ENCODE measurements at places on chromosomes 5 and 9. TPM values are rescaled to one million over a fixed set of nuclear protein-coding genes. Genes with fewer than 3 reads are reported as not detected.

Gene LCP2
- total RNA-seq = 25.0 TPM

DNA sequence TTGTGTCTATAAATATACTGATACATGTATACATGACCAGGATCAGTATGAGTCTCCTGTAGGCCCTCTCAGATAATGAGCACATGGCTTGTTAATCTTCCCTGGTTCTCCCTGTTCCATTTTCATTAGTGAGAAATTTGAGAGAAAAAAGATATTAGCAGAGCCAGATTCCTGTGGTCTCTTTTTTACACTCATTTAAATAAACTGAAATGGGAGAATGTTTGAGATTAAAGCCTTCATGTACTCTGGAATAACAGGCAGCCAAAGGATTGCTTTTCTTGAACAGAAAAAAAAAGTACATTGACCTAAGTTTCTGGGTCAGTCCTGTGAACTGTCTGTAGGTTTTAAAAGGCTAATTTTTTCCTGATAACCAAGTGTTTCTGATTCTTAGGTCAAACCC, 44.2 kb downstream of the PWWP2A start:
- no peak for DNase-seq

DNA sequence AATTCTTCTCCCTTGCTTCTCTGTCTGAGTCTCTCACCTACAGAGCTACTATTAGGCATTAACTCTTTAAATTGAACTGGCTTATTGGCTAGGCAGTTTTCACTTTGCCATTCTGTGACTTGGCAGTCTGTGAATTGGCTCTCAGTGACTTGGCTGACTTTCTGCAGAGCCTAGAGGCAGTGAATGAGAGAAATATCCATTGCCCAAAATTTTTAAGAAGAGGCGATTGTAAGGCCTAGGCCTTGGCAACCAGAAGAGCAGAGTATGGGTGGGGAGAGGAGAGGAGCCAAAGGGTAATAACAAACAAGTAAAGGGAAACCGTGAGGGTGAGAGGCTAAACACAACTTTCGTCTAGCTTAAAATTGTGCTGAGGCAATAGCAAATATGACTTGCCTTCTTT, 176.7 kb downstream of the PRR16 start:
- no peak for DNase-seq

DNA sequence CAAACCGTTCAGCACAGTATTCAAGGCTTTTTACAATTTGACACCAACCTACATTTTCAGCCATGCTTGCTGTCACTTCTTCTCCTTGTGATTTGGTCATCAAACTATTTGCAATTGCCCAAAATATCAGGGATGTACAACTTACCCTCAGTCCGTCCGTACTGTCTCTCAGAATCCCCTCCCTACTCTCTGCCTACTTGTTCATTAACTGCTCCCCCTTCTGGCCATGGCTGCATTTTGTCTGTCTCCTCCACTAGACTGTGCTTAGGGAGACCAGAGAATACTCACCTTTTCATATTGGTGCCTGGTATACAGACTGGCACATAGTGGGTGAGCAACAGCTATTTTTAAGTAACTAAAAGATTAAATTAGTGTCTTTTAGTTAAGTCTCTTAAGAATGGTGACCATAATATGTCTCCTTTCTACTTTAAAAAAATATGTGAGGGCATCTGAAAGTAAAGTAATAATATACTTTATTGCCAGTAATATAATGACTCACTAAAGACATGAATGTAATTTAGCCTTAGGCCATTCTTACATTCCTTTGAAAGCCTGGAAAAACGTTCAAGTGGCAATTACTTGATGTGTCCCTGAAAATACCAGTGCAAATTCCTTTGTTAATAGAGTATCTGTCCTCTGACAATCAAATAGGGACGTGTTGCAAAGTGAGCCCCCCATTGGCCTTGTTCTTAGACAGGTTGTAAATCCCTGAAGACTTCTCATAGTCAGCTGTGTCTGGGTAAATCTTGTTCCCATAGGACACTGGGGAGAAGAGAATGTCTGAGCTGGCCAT, 27.8 kb downstream of the PRLR start:
- no peak for DNase-seq

GRCh38 chr5:19874811-19875210, 113.2 kb downstream of the CDH18 start:
- DNase-seq = no peak

DNA sequence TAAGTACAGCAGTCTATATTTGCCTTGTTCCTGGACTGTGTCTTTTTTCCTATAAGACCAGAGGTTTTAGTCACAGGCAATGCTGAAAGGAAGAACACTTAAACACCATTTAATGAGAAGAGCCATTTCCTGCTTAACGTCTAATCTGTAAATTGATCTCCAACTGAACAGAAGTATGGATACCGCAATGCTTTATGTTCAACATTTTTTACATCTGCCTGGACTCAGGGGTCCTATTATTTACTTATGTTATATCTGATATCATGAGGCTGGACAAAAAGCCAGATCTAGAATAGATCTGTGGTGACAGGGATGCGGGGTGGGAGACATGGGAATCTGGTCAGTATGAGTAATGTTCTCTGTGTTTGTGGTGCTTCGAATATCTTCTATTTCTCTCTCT, 334.6 kb upstream of the MPDZ start:
- DNase-seq = no peak

DNA sequence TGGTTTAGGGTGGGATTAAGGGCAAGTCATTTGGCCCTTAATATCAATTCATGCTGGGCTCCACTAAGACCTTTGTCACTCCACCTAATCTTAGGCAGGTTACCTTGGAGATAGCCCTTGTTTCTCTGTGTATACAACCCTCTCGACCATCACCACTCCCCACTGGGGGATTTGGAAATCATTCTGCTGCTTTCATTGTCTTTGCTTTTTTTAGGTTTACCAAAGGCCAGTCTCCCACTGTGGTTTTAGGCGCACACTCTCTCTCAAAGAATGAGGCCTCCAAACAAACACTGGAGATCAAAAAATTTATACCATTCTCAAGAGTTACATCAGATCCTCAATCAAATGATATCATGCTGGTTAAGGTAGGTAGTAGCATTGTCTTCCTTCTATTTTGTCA, 6.2 kb downstream of the GZMK start:
- no peak for DNase-seq

GRCh38 chr5:132044207-132044606, 16.2 kb upstream of the IL3 start:
- no peak for DNase-seq

Gene CENPK
- total RNA-seq = 1.6 TPM
